ENCODE measurements at places on chromosomes 5 and 9.

DNA sequence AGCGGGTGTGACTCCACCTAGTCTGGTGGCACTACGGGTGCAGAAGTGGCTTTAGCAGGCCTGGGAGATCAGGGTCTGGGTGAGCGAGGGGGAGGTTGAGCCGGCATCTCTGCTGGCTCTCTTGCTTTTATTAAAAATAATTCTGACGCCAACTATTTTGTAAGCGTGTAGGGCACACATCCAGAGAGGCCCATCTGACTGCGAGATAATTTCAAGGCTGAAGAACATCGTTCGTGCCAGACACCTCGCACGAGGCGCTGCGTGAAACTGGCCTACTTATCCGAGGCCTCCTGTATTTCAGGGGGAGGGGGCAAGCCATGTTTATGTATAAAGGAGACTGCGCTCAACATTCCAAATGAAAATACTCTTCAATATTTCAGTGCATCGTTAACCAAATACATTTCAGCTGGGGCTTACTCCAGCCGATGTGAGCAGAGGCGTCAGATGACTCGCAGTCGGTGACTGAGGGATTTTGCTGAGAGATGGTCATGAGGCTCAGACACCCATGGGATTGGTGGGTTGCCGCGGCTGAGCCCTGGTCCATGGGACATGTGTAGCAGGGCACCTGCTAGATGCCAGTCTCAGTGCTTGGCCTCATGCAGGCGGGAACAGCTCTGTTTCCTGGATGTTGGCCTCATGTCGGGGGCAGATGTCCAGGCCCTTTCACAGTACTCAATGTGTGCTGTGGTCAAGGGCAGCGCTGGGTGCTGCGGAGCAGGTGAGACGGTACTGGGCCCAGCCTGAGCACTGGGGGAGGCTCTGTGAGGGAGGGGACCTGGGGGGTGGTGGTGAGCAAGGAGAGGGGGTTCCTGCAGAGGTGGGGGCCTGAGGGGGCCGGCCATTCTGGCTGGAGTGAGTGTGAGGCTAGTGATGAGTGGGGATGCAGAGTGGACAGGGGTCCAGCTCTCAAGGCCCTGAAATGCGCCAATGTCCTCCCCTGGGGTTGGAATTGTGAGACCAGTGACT is 201.5 kb downstream of the DAB2IP start:
- DNase-seq: no peak

GRCh38 chr5:158845941-158846340 is 253.8 kb downstream of the EBF1 start:
- DNase-seq: no peak

DNA sequence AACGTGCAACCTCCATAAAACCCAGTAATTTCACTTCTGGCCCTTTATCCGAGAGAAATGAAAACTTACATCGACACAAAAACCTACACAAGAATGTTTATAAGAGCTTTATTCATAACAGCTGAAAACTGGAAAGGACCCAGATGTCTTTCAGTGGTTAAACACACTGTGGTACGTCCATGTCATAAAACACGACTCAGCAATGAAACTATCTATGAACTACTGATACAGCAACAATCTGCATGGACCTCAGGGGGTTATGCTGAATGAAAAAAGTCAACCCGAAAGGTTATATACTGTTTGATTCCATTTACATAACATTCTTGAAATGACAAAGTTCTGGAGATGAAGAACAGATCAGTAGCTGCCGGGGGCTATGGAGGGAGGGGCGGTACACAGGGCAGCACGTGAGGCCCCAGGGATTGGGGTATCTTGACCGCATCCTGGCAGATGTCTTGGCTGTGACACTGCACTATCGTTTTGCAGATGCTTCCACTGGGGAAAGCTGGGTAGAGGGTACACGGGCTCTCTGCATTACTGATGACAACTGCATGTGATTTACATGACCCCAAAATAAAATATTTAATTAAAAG is 4.1 kb downstream of the CCDC127 start:
- DNase-seq: no peak

GRCh38 chr9:18606846-18607245 is 132.9 kb downstream of the ADAMTSL1 start:
- DNase-seq: no peak

GRCh38 chr9:83623679-83624076 is 735 bp downstream of the IDNK start:
- DNase-seq: no peak

Data from activated CD4-positive, alpha-beta T cell treated with anti-CD3 and anti-CD28 coated beads, Interleukin-2, amount 50 U/mL, for 24 hours (primary cell).